Stimulated activated CD8-positive, alpha-beta memory T cell treated with anti-CD3 and anti-CD28 coated beads, Interleukin-15, amount 100 ng/mL, for 4 hours (primary cell): ENCODE measurements at places on chromosomes 7 and 10.

DNA sequence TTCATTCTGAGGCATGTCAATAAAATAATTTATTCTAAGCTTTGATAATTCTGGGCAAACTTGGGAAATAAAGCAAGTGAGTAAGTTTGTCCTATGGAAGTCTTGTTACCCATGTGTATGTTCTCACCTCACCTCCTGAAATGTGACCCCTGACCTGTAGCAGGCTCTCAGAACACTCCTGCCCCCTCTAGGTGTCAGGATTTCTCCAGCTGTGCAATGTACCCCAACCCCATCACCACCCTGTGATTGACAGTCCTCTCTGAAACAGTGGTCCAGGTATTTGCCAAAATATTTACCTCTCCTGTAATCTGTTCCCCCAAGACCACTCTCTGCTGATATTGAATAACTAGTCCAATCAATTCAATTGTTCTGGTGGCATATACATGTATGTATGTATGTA is 122.6 kb upstream of the PTER start:
- DNase-seq = no peak

GRCh38 chr10:74871595-74872382 is 45.4 kb downstream of the KAT6B start:
- no peak for DNase-seq

GRCh38 chr10:129654461-129654860 is 187.4 kb downstream of the MGMT start:
- DNase-seq = no peak

- DNase-seq = no peak
These were observed 576.8 kb downstream of the GALNT17 start for GRCh38 chr7:71708710-71709109.

GRCh38 chr7:82674268-82674667 is 230.7 kb upstream of the CACNA2D1 start:
- no peak for DNase-seq

DNA sequence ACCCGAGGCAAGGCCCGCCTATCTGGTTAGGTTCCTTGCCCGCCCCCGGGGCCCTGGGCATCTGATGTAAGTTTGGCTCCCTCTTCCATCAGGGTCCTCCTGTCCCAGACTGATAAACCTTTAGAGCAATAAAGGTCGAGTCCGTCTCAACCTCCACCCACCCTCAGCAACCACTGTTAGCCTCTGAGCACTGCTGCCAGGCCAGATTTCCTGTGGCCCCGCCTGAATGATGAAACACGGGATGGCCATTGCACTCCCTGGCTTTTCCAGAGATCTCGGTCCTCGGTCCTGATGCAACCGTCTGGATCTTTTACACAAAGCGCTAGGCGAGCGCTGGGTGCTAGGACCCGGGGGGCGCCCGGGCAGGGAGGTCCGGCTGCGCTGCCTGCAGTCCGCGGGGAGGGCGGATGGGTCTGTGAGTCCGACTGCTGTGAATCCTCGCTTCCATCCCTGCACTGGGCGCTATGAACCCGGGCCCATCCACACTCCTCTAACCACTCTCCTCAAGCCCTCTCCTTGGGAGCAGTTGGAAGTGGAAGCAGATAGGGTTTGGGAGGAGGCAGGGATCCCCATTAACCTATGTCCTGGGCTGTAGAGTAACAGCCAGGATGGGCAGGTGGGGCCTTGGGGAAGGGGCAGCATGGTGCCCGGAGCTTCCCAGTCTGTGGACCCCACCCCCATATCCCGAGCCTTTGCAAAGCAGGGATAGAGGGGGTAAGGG is 875 bp upstream of the DDIT4 start:
- no peak for DNase-seq

GRCh38 chr10:11563936-11564335 is 47.5 kb downstream of the USP6NL start:
- no peak for DNase-seq

DNA sequence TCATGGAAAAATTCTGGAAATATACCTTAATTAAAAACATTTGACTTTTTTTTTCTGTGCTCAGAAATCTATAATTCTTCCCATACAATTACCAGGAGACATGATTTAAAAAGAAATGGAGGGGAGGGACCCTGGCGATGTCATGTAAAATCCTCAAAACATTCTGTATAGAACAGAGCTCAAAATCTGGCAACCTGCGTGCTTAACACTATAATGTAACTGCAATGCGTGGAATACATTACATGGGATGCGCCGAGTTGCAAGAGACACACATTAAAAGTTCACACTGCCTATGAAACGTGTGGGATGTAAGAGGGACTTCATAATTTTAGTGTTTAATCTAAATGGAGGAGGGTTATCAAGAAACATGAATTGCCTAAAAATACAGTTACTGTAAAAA is 215.0 kb downstream of the GLI3 start:
- DNase-seq = no peak

GRCh38 chr7:9945131-9945530 is 1028.5 kb upstream of the PHF14 start:
- DNase-seq = no peak

- DNase-seq = no peak
These were observed 102.7 kb upstream of the TNRC18 start for GRCh38 chr7:5526100-5526905.
